ENCODE measurements at places on chromosomes 6 and 20.

DNA sequence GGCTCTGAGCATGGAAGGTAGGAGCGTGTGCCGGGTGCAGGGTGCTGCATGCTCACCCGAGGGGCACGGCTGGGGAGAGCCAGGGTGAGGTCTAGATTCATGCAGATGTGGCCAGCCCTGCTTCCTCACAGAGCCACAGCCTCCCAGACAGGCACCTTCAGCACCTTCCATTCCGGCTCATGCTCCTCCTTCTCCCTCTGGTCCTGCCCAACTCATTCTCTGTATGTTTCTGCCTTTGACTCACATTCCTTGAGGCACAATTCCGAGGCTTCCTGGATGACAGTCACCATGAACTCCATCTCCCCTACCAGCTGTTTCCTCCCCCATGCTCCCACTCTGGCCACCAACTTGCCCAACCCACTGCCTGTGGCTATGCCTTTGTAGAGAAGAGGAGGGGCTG lies 35.4 kb downstream of the DACT2 start:
- DNase-seq, result no peak

GRCh38 chr6:36904851-36905393 lies 19.2 kb downstream of the C6orf89 start:
- no peak for DNase-seq

- DNase-seq, result no peak
These were observed 7.1 kb upstream of the GRM4 start for GRCh38 chr6:34152806-34153520.

DNA sequence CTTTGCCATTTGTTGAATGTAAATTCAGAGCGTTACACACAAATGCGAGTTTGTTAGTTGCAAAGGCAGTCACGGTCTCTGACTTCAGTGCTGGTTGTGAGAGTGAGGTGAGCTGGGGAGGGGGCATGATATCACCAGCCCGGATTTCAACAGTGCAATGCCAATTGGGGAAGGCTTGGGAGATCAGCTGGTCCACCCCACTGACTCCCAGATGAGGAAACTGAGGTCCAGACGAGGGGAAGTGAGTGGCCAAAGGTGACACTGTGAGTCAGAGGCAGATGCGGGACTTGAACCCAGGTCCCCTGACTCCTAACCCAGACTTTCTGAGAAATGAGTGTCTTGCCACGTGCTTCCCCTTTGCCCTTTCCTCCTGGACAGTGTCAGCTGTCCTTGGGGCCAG lies 62.1 kb downstream of the CEBPB start:
- no peak for DNase-seq

DNA sequence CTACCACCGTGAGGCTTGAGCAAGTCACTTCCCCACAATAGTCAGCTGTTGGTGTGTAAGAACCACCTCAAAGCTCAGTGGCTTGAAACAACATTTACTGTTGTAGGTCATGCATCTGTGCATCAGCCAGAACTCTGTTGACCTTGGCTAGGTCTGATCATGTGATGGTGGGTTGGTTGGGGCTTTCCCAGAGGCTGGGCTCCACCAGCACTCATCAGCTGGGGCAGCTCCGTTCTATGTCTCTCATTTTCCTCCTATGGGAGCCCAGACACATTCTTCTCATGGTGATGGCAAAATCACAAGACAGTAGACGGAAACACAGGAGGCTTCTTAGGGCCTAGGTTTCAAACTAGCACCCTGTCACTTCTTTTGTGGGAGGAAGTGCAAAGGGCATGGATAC lies 42.8 kb upstream of the PSMF1 start:
- DNase-seq, result no peak
